ENCODE measurements at places on chromosomes 1 and 21.

DNA sequence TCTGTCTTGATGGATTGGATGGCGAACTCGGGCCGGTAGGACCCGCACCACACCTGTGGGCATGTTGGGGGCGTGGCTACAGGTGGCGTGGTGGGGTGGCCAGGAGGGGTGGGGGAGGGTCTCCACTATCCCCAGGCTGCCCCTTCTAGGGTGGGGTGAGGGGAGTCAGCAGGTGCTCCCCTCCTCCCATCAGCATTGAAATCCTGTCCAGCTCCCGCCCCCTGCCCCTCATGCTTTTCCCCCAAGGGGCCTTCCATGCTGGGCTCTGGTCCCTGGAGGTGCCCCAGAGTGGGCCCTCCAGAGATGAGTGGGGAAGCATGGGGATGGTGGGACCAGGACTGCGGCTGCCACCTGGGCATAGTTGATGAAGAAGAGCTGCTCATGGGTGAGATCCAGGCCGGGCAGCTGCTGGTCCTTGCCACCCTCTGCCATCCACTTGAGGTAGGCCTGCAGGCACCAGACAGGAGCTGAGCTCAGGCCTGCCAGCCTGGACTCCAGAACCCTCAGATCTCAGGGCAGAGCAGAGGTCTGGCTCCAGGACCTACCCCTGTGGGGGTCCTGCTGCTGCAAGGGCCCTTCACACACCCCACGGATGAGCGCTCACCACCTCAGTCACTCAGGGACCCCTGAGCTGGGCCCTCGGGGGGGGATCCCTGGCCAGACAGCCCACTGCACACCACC, 5.1 kb downstream of the PRXL2B start:
- no peak for DNase-seq

- no peak for DNase-seq
Measured at GRCh38 chr1:76055987-76056386, 18.6 kb upstream of the ST6GALNAC3 start.

- DNase-seq: peak; percentile 46
Measured at GRCh38 chr1:230768903-230769570, 21.8 kb downstream of the CAPN9 start.

- DNase-seq: no peak
Measured at GRCh38 chr1:154821083-154821482, 49.0 kb downstream of the KCNN3 start.

DNA sequence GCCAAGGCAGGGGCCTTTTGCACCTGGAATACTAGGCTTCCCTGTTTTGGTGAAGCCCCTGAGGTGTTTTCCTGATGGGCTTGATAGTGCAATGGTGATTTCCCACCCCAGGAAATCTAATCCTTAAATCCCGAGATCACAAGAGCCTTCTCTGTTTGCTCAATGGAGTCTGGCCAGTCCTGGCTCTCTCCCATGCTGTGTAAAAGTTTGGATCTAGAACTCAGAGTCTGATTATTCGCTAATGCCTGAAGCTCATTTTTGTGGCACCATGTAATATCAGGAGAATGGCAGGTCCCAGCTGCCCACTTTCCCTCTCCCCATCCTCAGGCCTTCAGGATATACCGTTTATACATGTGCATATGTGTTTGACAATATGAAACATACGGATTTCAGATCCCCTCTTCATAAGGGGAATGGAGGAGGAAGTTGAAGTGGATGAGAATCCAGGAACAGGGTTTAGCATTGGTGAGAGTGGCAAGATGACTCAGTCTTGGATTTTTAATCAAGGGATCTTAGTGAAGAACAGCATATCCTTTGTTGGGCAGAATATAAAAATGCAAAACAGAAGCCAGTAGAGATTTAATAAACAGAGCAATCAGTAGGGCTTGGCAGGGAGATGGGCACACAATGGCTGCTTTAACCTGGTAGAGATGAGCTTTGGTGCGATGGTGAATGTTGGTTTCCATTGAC, 62.1 kb downstream of the CLIC6 start:
- no peak for DNase-seq

- no peak for DNase-seq
Measured at GRCh38 chr1:206735553-206736031, 35.0 kb upstream of the IL19 start.

DNA sequence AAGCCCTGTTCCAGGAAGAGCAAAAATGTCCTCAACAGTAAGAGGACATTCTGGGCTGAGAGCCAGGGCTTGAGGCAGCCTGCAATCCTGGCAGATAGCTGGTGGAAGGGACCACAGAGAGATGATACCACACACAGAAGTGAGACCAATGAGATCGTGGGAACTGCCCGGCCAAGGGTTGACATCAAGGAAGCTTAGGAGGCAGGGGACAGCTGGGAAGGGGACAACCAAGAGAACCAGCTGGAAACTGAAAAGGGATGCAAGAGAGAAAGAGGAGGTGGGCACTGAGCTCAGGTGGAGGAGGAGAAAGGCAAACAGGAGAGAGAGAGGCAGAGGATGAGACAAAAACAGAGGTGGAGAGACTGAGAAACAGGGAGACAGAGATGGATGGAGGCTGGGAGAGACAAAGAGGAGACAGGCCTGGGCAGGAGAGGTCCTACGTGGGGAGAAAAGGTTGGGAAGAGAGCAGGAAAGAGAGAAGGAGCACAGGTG, 9.2 kb downstream of the PDZK1IP1 start:
- no peak for DNase-seq

- no peak for DNase-seq
Measured at GRCh38 chr1:248798791-248799190, 26.9 kb downstream of the SH3BP5L start.

DNA sequence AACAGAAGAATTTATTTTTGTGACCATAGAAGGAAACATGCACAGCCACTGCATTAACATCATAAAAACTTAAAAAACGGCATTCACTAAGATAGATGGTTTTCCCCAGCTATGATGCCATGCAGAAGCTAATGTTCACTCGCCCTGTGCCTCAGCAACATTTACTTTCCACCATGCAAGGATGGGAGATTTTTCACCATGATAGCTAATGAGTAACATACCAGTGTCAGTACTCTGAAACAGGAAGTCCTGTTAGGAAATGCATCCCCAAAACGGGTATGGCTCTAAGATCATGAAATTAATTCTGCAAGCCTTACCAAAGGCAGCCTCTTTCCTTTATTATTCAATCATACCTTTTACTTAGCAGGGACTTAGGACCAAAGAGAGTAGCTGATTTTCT, 17.5 kb upstream of the VAMP3 start:
- no peak for DNase-seq

DNA sequence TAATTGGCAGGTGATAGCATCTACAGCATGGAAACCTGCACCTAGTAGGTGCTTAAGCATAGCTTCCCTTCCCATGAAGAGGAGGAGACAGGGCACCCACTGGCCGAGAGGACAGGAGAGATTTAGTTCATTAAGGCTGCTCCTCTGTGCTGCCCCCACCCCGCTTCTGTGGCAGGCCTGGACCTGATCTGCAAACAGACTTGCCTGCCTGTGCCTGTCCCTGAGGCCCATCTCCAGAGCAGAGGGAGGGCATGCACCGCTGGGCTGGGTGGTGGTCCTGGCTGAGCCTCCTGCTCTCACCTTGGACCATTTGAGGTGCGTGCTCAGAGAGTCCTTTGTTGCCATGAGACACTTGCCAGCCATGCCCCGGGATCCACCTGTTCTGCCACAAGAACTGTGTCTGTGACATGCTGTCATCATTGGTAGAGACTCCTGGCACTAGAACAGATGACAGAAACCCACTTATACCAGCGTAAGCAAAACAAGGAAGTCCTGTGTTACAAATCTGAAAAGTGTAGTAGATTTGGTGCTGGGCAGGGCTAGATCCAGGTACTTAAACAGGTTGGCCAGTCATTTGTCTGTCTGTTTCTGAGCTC, 55.6 kb downstream of the PTPRF start:
- DNase-seq: no peak

DNA sequence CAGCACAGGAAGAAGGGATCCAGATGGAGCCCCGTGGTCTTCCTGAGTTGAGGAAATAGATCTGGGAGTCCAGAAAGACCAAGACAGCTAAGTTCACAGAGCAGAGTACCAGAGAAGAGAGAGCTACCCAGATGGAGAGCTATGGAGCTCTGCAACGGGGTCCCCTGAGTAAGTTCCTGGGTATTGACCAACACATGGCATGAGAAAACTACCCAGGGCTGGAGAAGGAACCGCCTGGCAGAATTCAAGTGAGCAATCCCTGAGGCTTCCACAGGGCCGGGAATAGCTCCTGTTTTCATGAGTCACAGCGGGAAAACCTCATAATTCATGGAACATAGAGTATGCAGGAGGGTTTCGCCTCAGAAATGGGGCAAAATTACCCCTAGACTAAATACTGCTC, 19.7 kb downstream of the STPG1 start:
- DNase-seq: no peak

DNA sequence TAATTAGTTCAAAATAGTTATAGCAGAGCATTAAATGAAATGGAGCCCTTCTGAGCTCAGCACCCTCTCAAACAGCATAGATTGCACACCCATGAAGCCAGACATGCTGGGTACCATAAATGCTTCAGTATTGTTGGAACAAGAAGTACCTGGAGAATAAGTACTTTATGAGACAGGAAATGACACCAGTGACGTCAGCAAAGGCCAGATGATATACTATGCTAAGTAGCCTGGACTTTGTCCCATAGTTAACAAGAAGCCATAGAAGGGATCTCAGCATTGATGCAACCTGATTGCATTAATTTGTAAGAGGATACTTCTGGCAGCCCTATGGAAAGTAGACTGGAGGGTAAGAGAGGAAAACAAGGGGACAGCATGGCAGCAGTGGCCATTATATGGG, 16.3 kb upstream of the GADD45A start:
- no peak for DNase-seq

DNA sequence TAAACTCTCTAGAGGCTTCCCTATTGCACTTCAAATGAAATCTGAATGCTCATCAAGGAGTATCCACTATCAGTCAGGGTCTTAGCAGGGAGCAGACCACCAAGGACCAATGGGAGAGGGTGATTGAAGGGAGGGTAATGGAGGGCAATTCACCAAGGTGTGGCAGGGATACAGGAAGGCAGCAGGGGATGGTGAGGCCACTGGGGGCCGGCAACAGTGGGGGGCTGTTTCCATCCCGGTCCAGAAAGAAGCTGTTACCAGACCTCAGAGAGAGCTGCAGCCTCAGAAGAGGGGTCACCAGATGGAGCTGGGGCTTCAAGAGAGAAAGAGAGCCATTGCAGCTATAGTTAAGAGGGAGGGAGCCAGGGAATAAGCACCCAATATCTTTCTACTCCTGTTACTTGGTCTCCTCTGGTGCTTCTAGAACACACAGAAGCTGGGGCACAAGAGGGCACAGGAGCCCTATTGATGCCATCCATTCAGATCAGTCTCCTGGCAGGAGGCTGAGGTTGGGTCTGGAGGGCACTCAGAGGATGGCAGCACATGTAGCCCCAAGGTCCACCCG, 417.6 kb downstream of the PTPRU start:
- no peak for DNase-seq

Measured in epithelial cell of prostate (primary cell).